Naive thymus-derived CD4-positive, alpha-beta T cell (primary cell): ENCODE measurements at places on chromosomes 2 and 18. TPM values are rescaled to one million over a fixed set of nuclear protein-coding genes. Genes with fewer than 3 reads are reported as not detected.

The SERPINB3 gene
- not detected for polyA plus RNA-seq

The KHK gene
- 7.6 TPM for polyA plus RNA-seq

The B3GNT7 gene
- polyA plus RNA-seq = not detected

The ANKRD36B gene
- 21.9 TPM for polyA plus RNA-seq

The SNORC gene
- not detected for polyA plus RNA-seq

The PTPRM gene
- 4.4 TPM for polyA plus RNA-seq

The CRYGC gene
- polyA plus RNA-seq = not detected

The REG3A gene
- polyA plus RNA-seq = not detected

The ZAP70 gene
- polyA plus RNA-seq = 105 TPM

The IL1A gene
- not detected for polyA plus RNA-seq

The MROH2A gene
- not detected for polyA plus RNA-seq

The SCN7A gene
- polyA plus RNA-seq = not detected

The LYPD1 gene
- polyA plus RNA-seq = not detected

The ADAM23 gene
- polyA plus RNA-seq = 0.67 TPM

The COLEC12 gene
- polyA plus RNA-seq = not detected

The AQP12A gene
- not detected for polyA plus RNA-seq

The LYPD6B gene
- polyA plus RNA-seq = not detected

The SATB2 gene
- not detected for polyA plus RNA-seq

The FKBP1B gene
- not detected for polyA plus RNA-seq

The LYPD6 gene
- not detected for polyA plus RNA-seq

The POTEC gene
- not detected for polyA plus RNA-seq

The SP100 gene
- 103 TPM for polyA plus RNA-seq

The INSIG2 gene
- polyA plus RNA-seq = 25.4 TPM

The MTCL1 gene
- polyA plus RNA-seq = not detected

The IGFBP5 gene
- not detected for polyA plus RNA-seq

The UGT1A8 gene
- polyA plus RNA-seq = not detected

The TMEFF2 gene
- not detected for polyA plus RNA-seq

The CD8B gene
- polyA plus RNA-seq = 2.4 TPM

The DUSP19 gene
- 0.99 TPM for polyA plus RNA-seq

The FBXO48 gene
- polyA plus RNA-seq = 0.49 TPM

The MERTK gene
- not detected for polyA plus RNA-seq

The ALPI gene
- polyA plus RNA-seq = not detected

The CFC1 gene
- polyA plus RNA-seq = not detected

The R3HDM1 gene
- polyA plus RNA-seq = 25.8 TPM

The TUBA3E gene
- polyA plus RNA-seq = not detected

The GALNT13 gene
- not detected for polyA plus RNA-seq

The DCDC2C gene
- polyA plus RNA-seq = not detected

The FAM161A gene
- polyA plus RNA-seq = 2.1 TPM

The DES gene
- not detected for polyA plus RNA-seq

The SCN9A gene
- polyA plus RNA-seq = 0.16 TPM

The MSTN gene
- polyA plus RNA-seq = not detected
